HS-5 (cell line): ENCODE measurements at places on chromosomes 4 and X.

DNA sequence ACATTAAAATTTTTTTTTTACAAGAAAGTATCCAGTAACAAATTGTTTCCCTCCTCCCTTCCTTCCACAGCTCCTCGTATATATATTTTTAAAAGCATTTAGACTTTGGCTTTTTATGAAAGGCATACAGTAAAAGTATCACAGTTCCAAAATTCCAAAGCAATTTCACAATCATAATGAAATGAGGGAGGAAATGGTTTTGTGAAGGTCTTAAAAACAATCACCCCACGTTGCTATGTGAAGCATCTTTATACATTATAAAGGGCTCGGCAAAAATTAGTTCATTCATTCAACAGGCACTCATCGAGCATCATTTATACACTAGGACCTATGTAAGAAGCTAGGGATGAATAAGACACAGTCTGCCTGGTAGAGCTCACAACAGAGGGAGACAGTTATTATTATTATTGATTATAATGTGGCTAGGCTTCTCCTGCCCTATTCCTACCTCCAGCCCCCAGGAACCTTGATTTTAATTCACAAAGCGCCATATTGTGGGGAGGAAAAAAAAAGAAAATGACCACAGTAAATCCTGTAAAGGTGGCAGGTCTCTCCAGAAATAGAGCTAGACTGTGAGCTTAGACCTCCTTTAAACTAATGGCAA, 239.9 kb downstream of the MAML3 start:
- DNase-seq = no peak

GRCh38 chr4:1518997-1519700, 112.9 kb upstream of the NKX1-1 start:
- no peak for DNase-seq

GRCh38 chr4:84796394-84796793, 170.1 kb downstream of the WDFY3 start:
- no peak for DNase-seq

DNA sequence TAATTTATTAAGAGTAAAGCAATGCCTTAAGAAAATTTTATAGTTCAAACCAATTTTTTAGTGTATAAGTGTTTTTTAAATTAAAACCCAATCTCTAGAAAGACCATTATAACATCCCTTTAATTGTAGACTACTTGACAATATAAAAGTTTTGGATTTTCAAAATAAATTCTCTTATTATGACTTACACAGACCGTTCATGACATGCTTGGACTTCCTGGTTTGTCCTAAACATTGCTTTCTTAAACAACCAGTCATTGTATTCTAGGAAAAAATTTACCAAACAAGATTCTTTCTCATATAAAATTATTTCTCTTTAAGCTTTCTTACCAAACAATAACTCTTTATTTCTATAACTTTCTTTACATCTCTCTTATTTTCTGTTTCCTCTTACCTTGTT, 49.0 kb upstream of the CXorf51A start:
- no peak for DNase-seq

DNA sequence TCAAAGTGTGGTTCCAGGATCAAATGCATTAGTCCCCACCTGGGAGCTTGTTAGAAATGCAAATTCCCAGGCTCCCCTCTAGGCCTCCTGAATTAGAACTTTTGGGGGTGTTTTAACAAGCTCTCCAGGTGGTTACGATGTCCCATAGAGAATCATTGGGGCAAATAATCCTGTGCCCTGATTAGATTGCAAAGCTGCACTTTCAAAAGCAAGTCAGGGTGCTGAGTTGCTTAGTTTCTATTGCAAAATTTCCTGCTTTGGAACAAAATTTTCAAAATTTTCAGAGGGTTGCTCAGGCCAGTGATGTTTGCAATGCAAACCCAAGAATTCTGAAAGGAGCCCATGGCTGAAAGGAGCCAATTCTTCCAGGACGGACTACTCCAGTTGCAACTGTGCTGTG, 71.0 kb downstream of the MGST2 start:
- DNase-seq = no peak

DNA sequence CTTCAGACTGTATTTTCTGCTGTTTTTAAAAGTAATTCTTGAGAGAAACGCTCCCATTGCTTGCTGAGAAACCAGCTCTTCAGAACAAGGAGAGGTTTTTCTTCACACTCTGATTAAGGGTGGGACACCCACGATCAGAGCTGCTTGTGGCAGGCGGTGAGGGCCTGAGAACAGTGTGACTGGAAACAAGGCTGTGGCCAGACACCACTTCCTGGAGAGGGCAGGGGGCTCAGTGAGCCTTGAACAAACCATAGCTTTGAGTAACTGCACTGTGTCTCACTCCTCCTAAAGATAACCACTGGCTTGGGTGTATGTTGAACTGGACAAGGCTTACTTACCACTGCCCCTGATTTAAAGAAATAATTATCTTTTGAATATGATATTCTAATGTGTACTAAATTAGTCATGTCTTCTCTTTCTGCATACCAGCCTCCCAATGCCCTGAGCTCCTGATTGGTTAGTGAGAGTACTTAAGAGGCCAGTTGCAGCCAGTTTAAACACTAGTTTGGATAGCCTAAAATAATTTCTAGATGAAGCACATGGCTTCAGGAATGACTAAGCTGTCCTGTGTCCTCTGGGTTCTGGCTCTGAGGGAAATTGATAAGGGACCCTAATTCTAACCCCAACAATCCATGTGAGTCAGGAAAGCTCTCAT, 3.7 kb upstream of the GPR82 start:
- no peak for DNase-seq

GRCh38 chrX:27619975-27620374, 29.8 kb downstream of the DCAF8L2 start:
- no peak for DNase-seq

DNA sequence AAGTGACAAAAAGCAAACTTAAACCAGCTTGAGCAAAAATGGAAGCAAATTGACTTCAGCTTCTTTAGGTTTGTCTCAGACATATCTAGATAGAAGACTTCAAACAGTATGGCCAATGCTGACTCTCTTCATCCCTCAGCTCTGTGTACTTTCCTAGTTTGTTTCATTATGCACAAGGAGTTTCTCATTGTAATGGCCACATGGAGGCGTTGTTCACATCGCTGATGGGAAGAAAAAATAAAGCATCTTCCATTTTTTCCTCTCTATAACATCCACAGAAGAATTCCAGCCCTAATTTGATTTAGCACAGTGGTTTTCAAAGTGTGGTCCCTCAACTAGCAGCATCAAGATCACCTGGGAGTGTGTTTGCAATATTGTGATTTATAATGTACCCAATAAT, 397.5 kb upstream of the PRKX start:
- DNase-seq = no peak

GRCh38 chr4:96120206-96120605, 280.3 kb downstream of the PDHA2 start:
- DNase-seq = no peak
